ENCODE measurements at places on chromosomes 11 and 22.

GRCh38 chr22:37500745-37501609 is 14.8 kb upstream of the MFNG start:
- DNase-seq, result no peak

- no peak for DNase-seq
These were observed 43.5 kb upstream of the CCDC179 start for GRCh38 chr11:22903782-22904181.

DNA sequence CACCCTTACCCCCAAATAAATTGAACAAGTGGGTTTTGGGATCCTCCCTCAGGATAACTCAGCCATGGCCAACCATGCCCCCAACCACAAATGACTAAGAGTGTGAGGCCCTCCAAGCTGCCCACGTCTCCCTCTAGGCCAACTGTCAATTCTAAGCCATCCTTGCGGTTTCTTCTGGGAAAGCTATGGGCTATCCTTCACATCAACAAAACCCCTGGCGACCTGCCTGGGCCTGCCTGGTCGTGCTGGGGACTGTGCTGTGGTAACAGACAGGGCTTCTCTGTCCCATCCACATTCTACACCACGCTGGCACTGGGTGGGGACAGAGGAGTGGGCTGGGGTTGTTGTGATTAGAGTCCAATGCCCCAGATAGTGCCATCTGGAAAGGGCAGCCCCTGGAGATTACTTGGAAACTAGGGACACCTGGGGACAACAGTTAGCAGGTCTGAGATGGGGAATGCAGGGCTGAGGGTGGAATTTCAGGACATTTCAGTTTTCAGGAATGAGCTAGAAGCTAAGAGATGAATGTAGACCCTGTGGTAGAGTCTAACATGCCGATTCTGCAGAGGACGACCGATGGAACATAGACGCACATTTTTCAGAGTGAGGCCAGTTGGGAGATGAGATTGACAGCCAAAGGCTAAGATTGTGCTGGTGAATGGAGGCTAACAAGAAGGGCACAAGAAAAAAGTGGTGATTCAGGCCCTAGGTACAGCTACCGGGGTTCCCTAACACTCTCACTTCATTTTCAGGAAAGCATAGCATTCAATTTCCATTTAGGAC is 131.9 kb downstream of the RASSF10 start:
- no peak for DNase-seq

DNA sequence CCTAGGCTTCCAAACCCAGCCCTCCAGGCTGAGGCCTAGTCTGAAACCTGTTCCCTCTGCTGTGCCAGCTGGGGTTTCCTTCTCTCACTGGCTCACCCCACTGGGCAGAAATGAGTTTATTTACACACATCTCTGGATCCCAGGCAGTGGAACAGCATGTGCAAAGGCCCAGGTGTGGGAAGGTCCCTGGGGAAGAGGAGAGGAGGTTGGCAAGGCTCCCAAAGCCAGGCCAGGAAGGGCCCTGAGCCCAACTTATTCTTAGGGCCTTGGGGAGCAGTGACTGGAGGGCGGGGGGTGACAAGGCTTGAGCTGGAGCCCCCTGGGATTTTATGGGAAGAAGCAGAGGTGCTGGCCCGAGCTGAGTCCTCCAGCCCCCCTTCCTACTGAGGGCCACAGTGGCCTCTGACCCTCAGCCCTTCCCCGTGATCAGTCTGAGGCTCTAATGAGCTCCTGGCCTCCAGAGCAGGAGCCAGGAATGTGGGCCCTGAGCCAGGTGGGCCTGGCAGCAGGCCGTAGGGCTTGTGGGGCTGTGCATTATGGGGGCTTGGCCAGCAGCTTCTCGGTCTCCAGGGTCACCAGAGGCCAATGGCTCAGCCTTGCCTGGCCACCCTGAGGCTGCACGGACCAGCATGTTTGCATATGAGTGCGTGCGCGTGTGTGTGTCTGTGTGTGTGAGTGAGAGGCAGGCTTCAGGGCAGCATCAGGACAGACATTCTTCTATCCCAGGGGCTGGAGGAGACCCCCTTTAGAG is 2.9 kb downstream of the MYO7A start:
- no peak for DNase-seq

DNA sequence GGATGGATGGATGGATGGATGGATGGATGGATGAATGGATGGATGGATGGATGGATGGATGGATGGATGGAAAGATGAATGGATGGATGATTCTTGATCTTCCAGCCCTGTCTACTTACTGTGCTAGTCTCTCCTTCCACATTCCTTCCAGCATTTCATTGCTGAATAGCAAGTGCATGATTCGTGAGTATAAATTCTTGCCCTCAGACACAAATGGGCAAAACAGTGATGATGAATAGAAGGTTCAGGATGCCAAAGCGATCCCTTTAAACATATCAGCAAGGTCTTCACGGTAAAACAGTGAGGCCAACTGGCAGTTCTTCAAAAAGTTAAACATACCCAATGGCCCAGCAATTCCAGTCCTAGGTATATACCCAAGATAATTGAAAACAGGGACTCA is 400.2 kb downstream of the MN1 start:
- no peak for DNase-seq

- no peak for DNase-seq
These were observed 20.5 kb downstream of the UBE2L3 start for GRCh38 chr22:21587803-21588611.

GRCh38 chr11:34549271-34549670 is 35.7 kb upstream of the ELF5 start:
- no peak for DNase-seq
